A549 (cell line): ENCODE measurements at places on chromosomes 2 and 18.

DNA sequence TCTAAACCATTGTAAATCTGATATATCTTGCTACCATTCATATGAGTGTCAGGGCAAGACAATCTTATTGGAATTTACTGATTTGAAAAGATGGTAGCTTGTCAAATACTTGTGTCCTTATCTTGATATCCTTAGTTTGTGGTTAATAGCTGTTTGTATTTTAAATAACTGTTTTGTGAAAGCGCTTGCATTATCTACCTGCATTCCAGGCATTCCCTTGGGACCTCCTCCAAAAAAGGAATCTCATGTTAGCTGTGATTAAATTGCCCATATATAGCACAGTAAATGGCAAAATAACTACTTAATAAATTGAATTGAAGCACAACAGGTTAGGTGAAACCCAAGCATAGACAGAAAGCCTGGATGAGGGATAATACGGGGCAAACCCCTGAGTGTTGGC is 13.9 kb downstream of the CNTNAP5 start:
- no peak for DNase-seq

GRCh38 chr2:141523199-141523598 is 607.6 kb downstream of the LRP1B start:
- no peak for DNase-seq

DNA sequence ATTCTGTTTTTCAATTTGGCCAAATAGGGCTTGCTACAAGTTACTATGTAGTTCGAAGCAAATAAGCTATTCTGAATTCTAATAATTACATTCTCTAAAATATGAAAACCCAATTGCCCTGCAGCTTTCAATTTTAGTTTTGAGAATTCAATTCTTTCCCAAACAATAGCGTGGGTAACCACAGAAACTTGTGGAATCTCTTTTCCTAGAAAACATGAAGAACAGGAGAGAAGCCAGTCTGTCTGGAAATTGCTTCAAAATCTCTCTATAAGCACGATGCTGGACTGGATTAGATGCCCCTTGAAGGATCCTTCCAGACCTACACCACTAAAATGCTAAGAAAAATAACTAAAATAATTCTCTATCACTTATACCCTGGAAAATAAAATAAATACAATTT is 115.0 kb downstream of the THADA start:
- DNase-seq, result no peak

- DNase-seq, result no peak
Observed at GRCh38 chr2:65739927-65740326, 307.5 kb upstream of the SPRED2 start.

- DNase-seq, result no peak
Observed at GRCh38 chr2:42784204-42784880, 8.0 kb downstream of the HAAO start.

GRCh38 chr18:48529796-48530195 is 9.0 kb upstream of the CTIF start:
- DNase-seq, result no peak

DNA sequence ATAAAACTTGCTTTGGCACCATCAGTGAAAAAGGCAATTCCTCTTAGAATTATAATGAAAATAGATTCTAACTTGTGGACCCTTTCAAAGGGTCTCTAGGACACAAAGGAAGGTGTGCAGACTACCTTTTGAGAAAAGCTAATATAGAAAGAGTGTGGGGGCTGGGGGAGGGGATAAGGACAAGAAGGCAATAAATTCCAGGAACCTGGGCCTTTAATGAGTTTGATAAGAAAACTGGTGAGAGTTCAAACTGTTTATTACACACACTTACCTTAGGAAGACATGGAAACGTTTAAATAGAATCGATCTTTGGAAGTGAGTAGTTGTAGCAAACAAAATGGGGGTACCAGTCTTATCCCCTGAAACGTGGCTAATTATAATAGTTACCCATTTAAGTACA is 39.6 kb upstream of the PGAP1 start:
- DNase-seq, result no peak

GRCh38 chr2:86201671-86202335 is 2.5 kb downstream of the MRPL35 start:
- no peak for DNase-seq

DNA sequence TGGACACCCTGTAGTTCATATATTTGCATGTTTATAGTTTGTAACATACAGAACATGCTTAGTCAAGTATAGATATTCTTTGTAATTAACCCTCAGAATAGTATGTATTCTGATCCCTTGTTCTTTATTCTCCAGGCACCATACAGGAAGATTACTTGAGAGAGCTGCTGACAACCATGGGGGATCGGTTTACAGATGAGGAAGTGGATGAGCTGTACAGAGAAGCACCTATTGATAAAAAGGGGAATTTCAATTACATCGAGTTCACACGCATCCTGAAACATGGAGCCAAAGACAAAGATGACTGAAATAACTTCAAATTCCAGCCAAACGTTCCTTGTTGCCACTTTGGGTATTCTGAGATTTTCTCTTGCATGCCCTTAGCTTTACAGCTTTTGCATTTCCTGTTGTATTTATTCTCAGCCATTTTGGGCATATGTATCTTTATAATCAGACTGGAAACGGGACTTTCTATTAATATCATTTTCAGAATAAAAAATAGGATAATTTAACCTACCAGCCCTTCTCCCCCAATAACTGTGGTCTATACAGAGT is 6.2 kb upstream of the MYL12B start:
- DNase-seq, result no peak

DNA sequence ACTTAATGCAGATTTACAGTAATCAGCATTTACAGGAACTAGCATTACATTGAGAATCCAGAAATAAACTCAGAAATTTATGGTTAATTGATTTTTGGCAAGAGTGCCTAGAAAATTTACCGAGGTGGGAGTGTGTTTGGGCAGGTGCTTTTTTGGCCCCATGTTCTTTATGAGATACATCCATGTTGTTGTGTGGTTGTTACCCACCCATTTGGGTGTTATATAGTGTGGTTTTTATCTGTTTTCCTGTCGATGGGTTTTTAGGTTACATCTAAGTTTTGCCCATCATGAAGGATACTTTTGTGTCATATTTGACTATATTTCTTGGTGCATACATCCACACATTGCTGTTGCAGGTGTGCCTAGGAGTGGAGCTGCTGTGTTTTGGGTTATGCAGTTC is 82.0 kb downstream of the ATP9B start:
- no peak for DNase-seq

DNA sequence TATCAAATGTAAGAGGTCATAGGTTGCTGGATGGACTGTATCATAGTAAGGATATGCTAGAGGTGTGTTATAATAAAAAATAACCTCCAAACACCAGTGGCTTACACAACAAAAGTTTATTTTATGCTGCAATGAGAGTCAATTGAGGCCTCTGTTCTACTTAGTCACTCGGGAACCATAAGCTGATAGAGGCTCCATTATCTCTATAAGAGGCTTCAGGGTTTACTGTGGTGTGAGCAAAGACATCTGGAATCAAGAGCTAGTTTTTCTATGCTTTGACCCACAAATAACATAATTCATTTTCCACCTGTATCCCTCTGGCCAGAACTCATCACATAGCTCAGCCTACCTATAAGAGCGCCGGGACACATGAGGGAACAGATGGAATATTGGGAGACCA is 47.5 kb upstream of the NEMP2 start:
- DNase-seq, result no peak

GRCh38 chr2:214730248-214730647 is 79.2 kb downstream of the BARD1 start:
- DNase-seq, result no peak

GRCh38 chr2:240235149-240235803 is 94.8 kb upstream of the OTOS start:
- no peak for DNase-seq
